Activated CD4-positive, alpha-beta T cell treated with anti-CD3 and anti-CD28 coated beads, Interleukin-2, amount 10 ng/mL, durations not matched to agents 24 days and 14 days (primary cell): ENCODE measurements at places on chromosomes 2 and 18. TPM values are rescaled to one million over a fixed set of nuclear protein-coding genes. Genes with fewer than 3 reads are reported as not detected.

Gene IL1RN
- total RNA-seq = 3.0 and 3.3 TPM in 2 replicates

Gene KCNE4
- not detected in 2 replicates for total RNA-seq

Gene COPS9
- total RNA-seq = 132 and 135 TPM in 2 replicates

Gene ANKRD30BL
- total RNA-seq = not detected in 2 replicates

DNA sequence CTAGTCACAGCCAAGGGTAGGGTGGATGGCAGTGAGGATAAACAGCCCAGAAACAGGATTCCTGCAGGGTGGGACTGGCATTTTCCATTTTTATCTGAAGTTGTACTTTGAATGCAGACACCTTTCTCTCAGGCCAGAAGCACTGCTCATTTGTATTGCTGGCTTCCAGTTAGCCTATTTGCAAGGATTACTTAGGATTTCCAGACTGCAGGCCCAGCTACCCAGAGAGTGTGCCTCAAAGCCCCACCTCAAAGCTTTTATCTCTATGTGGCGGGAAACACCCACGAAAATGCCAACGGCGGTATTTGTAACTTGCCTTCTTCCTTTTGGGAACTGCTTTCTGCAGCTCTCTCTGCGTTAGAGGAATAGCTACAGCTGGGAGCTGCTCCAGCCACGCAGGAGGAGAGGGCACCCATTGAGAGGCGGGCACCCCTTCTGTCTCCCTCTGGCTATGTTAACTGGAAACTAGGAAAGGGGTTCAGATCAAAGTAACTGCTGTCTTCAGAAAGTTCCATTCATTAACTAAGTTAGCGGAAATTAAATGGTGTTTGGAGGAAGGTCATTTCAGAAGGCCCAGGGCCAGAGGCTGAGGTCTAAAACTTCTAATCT is 144.9 kb downstream of the TGIF1 start:
- peaks cover 42% of the 10 kb centered on the region for H3K4me1 ChIP-seq
- peak overlapping the region; percentile 97 for H3K27ac ChIP-seq
- no peaks in the 10 kb centered on the region for H3K27me3 ChIP-seq
- peak; percentile 80 for DNase-seq
- H3K36me3 ChIP-seq = peaks cover 19% of the 10 kb centered on the region
- peak overlapping the region; percentile 89 for H3K4me3 ChIP-seq

DNA sequence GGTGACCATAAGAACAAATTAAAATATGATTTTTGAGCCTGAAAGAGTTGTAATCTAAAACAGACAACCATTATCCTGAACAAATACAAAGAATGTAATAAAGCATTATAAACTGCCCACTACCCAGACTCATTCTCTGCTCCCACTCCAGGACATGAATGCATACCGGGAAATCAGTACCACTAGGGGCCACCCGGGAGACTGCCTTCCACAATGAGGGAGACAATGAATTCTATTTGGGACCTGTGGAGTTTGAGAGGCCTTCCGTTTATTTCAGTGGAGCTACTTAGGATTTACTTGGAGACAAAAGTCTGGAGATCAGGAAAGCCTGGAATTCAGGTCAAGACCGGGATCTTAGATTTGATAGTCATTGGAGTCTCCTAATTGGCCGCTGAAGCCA is 50.0 kb downstream of the NAB1 start:
- H3K27ac ChIP-seq = no peak overlapping the region
- no peak overlapping the region for H3K4me3 ChIP-seq
- peaks cover 16% of the 10 kb centered on the region for H3K4me1 ChIP-seq
- no peak for DNase-seq
- H3K36me3 ChIP-seq = peaks cover 2% of the 10 kb centered on the region
- no peaks in the 10 kb centered on the region for H3K27me3 ChIP-seq

- no peaks in the 10 kb centered on the region for H3K27me3 ChIP-seq
- peaks cover 4% of the 10 kb centered on the region for H3K4me1 ChIP-seq
- no peak for DNase-seq
These were observed 174.3 kb downstream of the LDLRAD4 start for GRCh38 chr18:13392899-13393298.

DNA sequence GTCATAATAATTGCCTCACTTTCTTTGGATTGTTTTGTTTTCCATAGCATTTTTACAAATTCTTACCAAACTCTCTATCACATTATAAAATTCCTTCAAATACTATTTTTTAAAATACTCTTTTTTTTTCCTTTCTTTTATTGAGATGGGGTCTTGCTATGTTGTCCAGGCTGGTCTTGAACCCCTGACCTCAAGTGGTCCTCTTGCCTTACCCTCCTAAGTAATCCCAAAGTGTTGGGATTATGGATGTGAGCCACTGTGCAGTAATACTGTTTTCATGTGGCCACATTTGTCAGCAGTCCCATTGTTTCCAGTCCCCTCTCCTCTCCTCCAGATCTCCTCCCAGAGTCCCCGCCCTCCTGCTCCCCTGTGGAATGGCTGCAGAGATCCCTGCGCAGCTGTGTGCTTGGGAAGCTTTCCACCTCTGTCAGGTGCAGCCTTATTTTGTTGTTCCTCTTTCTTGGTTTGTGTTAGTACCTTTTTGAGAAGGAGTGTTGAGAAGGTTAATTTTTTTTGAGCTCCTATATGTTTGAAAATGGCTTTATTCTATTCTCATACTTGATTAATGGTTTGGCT is 227.3 kb downstream of the LOXHD1 start:
- peaks cover 17% of the 10 kb centered on the region for H3K27me3 ChIP-seq
- H3K4me3 ChIP-seq = no peak overlapping the region
- H3K36me3 ChIP-seq = no peaks in the 10 kb centered on the region
- peaks cover 1% of the 10 kb centered on the region for H3K4me1 ChIP-seq
